CD4-positive, alpha-beta T cell (primary cell): ENCODE measurements at places on chromosomes 7 and 10.

- DNase-seq = no peak
These were observed 17.6 kb upstream of the MICALL2 start for GRCh38 chr7:1476859-1477258.

DNA sequence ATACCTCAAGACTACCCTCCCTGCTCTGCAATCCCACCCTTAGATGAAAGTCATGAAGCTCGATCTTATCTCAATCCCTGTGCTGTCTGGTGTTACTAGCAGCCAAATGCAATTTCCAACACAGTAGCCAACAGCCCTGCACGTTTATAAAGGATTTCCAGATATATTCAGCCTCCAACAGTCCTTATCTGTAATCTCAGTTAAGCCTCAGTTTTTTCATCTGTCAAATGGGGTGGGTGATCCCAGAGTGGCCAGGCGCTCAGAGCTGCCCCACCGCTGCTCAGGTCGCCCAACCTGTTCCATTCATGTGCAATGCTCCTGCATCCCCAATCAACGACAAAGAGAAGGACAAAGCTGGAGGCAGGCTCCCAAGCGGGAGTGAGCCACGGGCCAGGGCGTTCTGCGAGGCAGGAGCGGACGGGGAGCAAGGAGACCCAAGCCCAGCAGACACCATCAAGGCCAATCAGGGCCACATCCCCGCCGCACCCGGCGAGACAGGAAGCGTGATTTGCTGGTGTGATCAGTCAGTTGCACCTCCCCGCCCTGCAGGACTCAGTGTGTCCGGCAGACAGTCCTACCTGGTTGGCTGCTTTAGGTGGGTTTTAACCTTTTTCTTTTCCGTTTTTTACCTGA, 19.7 kb downstream of the PDGFA start:
- no peak for DNase-seq

GRCh38 chr7:134504660-134505164, 22.7 kb upstream of the AKR1B10 start:
- no peak for DNase-seq

- no peak for DNase-seq
These were observed 993 bp upstream of the SND1 start for GRCh38 chr7:127650847-127651555.

- no peak for DNase-seq
These were observed 350.4 kb upstream of the ETV1 start for GRCh38 chr7:14339861-14340260.

DNA sequence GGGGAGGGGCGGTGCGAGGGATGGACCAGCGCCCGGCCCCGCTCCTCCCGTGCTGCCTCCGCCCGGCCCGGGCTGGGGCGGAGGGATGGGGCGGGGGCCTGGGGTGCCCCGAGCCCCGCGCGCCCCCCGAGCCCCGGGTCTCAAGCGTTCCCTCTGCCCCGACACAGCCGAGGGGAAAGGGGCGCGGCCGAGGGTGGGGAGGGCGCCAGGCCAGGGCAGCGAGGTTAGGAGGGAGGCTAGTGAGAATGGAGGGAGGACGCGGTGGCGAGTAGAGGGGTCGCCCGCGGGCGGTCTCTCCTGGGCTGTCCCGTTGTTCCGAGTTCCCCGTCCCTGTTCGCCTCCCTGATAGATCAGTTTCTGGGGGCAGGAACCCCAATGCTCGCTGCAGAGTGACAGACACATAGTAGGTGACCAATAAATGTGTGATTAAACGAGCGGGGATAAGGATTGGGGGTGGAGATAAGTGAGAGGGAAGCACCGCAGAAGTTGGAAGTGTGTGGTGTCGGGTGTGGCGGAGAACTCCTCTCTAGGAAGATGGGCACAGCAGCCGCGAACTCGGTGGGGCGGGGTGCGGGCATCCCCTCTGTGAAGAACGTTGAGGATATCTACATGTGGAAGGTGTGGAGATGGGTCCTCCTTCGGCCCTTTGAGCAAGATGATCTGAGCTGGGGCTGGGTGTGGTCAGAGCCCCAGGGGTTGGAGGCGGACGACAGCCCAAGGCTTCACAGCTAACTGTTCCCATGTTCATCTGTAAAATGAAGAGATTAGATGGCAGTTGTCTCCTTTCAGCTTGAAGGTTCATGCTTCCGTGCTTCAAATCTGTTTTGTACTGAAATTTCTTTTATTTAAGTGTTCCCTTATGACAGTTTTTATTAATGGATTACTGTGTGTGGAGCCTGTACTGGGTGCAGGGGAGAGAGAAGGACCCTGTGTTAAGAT, 580 bp downstream of the ZNF775 start:
- no peak for DNase-seq

- DNase-seq = no peak
These were observed 42.6 kb downstream of the INPP5A start for GRCh38 chr10:132580143-132580542.

DNA sequence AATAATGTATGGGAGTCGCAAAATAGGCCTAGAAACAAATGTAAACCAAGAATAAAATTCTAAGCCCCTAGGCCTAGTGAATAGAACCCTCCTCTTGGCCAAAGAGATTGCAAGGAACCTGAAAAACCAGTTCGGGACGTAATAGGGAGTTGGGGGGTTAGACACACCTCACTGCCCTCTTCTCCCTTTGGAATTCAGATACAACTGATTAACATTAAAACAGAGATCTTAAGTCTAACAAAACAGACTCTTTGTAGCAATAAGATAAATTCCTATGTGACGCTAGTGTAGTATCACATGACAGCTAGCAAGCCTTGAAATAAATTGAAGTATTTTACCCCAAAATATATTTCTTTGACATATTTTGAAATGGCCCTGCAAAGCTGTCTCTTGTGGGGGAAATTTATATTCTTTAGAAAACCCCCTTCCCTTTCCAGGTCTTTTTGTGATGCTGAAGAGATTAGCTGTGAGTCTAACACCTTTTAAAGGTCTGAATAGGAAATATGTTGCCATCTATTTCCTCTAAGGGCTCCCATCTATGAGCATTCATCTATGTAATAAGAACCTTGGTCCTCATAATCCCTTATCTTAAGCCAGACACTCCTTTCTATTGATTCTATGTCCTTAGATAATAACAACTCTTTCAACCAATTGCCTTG, 623.4 kb upstream of the NRG3 start:
- no peak for DNase-seq

DNA sequence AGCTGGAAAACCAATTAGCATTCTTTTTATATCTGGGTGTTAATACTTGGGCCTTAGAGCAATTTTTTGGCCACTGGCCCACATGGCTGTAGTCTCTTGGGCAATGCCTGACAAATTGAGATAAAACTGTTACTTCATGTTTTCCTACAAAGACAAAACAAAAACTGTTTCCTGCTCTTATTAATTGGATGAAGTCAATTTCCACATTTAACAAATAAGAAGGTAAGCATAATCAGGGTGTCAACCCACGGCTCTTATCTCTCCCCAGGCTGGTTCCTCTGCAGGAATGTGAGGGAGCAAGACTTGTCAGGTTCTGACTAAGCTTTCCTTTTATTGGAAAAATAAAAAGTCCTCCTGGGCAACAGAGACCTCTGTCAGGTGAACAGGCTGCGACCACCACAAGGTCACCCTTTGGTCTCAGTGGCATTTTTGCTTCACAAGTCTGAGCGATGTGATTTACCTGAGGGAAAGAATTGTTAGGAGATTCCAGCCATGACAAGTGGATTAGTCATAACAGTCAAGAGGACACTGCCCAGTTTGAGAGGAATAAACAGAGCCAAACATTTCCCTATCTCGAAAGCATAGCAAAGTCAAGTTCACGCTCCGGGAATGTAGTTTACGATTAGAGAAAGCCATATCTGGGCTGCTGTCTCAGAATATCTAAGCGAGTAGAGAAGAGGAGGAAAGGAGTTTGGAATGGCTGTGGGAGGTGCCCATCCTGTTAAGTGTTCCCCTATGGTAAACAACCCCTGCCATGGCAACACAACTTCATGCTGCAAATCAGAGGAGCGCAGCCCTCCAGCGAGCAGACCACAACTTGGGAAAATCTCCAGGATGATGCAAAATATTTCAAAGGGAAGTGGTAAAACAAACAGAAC, 144.4 kb downstream of the TES start:
- no peak for DNase-seq

DNA sequence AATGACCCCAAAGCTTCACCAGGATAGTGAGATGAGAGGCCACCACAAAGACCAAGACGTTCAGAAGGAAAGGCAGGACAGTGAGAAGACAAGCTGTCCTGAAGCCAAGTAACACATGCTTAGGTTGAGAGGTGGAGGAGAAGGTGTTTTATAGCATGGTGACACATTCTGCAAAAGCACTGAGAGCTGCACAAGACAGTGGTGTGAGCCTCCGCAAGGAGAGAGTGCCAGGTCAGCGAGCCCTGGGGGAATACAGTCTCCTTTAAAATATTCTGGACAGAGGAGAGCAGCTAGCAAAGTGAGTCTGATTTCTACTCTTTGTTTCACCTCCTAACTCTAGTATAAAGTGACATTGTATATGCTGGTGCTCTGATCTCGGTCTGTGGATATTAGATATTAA, 68.0 kb upstream of the VKORC1L1 start:
- DNase-seq = no peak

DNA sequence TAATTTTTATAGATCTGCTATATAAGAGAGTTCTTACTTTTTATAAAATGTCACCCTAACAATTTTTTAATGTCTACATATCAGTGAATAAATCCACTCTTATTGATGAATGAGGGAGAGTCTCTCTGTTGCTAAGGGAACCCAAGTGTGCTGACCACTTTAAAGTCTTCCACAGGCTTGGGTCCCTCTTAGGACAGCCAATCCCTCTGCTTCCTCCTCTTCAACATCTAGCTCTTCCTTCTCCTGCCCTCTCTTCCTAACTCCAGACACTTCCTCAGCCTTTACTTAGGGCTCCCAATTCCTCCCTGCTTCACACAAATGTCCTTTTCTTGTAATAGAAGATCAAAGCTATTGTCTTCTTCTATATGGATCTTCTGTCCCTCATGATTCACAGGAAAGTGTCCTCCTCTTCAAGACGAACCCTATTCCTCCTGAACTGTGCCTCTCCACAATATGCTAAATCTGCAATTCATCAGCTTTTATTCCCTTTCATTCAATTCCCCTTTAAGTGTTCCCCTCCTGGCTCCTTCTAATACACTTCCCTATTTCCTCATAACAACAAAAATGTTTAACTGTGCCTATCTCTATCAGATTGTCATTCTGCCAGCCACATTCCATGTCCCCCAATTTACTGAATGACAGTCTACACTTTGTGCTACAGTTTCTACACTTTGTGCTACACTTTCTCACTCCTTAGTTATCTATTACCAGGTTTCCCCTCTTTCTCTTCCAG, 37.7 kb downstream of the CDK6 start:
- DNase-seq = no peak

GRCh38 chr10:117965984-117966383, 80.8 kb downstream of the RAB11FIP2 start:
- no peak for DNase-seq

- DNase-seq = no peak
These were observed 29.9 kb downstream of the LIPJ start for GRCh38 chr10:88616250-88616977.

GRCh38 chr10:126674741-126675515, 4.4 kb upstream of the C10orf90 start:
- no peak for DNase-seq

DNA sequence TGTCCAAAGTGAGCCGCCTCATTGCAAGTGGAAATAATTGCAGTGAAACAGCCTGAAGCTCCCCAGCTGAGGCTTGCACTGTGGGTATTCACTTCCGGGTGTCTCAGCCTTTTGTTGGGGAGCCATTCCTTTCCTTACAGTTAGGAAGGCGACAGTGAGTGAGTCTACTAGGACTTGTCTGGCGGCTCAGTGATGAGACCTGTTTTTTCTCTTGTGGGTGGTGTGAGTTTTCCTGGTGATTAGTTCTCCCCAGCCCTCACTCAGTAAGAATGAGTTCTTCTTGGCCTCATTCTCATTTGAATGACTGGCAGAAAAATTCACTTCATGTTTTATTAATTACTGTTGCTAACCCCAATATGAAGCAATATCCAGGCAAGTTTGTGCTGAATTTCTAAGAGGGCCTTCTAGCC, 2.6 kb downstream of the PGAM1 start:
- no peak for DNase-seq

- DNase-seq = no peak
These were observed 69.8 kb downstream of the ZMIZ1 start for GRCh38 chr10:79138449-79139123.

GRCh38 chr7:132577206-132578049, 1.2 kb upstream of the PLXNA4 start:
- DNase-seq = no peak

- DNase-seq = no peak
These were observed 382.0 kb upstream of the ADARB2 start for GRCh38 chr10:2119316-2119715.

- no peak for DNase-seq
These were observed 408.0 kb downstream of the PLXNA4 start for GRCh38 chr7:132168239-132168638.

DNA sequence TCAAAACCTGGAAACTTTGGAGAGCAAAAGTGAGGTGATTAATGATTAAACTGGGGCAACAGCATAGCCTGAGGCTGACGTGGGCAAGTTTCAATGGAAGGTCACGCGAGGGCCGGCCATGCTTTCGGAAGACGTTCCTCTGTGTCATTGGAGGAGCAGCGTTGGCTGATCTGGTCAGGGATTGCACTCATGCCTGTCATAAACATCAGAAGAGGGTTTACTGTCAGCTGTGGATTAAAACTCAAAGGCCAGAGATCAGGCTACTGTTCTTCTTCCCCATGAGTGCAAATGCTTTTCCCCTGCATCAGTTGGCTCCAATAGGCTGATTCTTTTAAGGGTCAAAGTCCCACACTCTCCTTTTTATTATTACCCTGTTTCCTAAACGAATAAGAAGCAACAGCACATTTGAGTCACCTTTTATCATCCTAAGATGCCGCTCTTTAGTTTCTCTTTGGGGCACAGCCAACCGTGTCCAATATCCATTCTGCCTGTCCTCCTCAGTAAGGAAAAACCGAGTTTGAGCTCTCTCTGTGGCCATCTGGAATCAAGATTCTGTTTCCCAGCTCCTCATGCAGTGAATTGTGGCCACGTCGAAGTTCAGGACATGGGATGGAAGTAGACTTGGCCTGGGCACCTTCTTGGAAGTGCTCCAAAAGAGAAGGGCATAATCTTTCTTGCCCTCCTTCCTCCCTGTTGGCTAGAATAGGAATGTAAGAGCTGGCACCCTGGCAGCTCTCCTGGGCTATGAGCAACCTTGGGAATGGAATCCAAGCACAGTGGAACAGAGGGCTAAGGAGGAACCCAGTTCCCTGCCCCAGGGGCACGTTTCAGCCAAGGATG, 62.5 kb upstream of the INSIG1 start:
- DNase-seq = no peak

DNA sequence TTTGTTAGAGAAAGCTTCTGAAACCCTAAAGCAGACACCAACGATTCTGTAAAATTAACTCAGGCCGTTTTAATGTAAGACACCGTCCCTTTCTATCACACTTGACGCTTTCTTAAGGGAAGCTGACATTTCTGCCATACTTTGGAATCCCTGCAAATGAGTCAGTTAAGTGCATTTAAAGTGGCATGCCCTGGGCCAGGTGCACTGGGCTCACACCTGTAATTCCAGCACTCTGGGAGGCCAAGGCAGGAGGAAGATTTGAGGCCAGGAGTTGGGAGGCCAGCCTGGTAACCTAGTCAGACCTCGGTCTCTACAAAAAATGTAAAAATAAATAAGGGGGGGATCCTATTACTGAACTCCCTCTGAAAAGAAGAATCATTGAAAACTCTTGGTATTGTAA, 4.4 kb downstream of the UBE2H start:
- DNase-seq = no peak
